Heart left ventricle (tissue), 16 donors: ENCODE measurements at places on chromosomes 7 and 10.

DNA sequence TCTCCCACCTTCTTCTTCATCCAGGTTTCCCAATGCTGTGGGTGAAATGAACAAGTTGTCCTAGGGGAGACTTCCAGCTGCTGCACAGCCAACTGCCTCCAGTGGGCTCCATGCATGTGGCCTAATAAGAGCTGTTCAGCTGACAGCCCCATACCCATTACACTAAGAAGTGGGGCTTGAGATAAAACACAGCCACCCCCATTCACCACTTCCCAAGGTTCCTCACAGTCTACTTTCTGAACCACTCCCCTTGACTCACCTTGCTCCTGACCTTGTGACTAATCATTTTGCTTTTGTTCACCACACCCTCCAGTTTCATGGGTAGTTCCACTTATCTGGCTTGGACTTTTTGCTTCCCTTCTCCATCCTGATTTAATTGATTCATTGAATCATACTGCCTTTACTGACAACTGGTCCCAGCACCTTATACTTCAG lies 119.3 kb downstream of the CABCOCO1 start:
- H3K4me1 ChIP-seq = no peaks in the 10 kb centered on the region
- no peaks in the 10 kb centered on the region for H3K27me3 ChIP-seq
- no peaks in the 10 kb centered on the region for H3K36me3 ChIP-seq
- no peak overlapping the region for H3K4me3 ChIP-seq
- DNase-seq = no peak
- H3K27ac ChIP-seq = no peak overlapping the region

DNA sequence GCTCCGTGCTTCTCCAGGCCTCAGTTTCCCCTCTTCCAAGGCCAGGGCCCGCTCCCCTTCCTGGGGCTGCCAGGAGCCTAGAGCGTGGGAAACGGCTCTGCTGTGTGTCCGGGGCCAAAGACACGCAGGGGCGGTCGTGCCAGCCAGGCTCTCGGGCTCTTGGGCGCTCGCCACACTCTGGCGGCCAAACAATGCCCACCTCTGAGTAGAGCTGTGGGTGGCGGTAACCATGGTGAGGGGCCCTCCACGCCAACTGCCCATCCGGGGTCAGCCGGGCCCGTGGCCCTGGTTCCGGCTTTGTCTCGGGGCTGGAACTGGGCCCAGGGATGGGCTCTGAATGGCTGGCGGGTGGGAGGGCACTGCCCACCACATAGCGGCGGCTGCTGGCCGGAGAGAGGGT lies 16.0 kb downstream of the GRIFIN start:
- no peaks in the 10 kb centered on the region for H3K36me3 ChIP-seq
- DNase-seq = no peak
- no peak overlapping the region for H3K27ac ChIP-seq
- H3K27me3 ChIP-seq = peaks cover 6% of the 10 kb centered on the region

- no peak overlapping the region for H3K4me3 ChIP-seq
- peaks cover 3% of the 10 kb centered on the region for H3K4me1 ChIP-seq
- H3K36me3 ChIP-seq = no peaks in the 10 kb centered on the region
- H3K27me3 ChIP-seq = peaks cover 4% of the 10 kb centered on the region
Measured at GRCh38 chr7:98797150-98797549, 72.7 kb downstream of the TMEM130 start.

- H3K36me3 ChIP-seq = no peaks in the 10 kb centered on the region
- DNase-seq = no peak
- no peak overlapping the region for H3K27ac ChIP-seq
- no peak overlapping the region for H3K4me3 ChIP-seq
Measured at GRCh38 chr7:96416116-96416515, 94.2 kb upstream of the SLC25A13 start.

GRCh38 chr7:142529591-142529990 lies 219.7 kb upstream of the PRSS1 start:
- no peaks in the 10 kb centered on the region for H3K4me1 ChIP-seq
- H3K4me3 ChIP-seq = no peak overlapping the region
- H3K36me3 ChIP-seq = no peaks in the 10 kb centered on the region
- no peaks in the 10 kb centered on the region for H3K27me3 ChIP-seq
- H3K27ac ChIP-seq = no peak overlapping the region
